ENCODE measurements at places on chromosomes 11 and 22.

- DNase-seq: no peak
Measured at GRCh38 chr11:120056301-120057027, 81.4 kb downstream of the TRIM29 start.

GRCh38 chr11:68215524-68216170 lies 2.6 kb upstream of the KMT5B start:
- peak; percentile 52 for DNase-seq

GRCh38 chr22:47094861-47095330 lies 332.4 kb downstream of the TBC1D22A start:
- DNase-seq: peak; percentile 41

- no peak for DNase-seq
Measured at GRCh38 chr11:12042215-12042676, 33.8 kb upstream of the DKK3 start.

GRCh38 chr22:24807284-24807950 lies 1.4 kb downstream of the SGSM1 start:
- DNase-seq: peak; percentile 66

All from adrenal gland (tissue), 19 donors.